ENCODE measurements at places on chromosomes 7 and 10. TPM values are rescaled to one million over a fixed set of nuclear protein-coding genes. Genes with fewer than 3 reads are reported as not detected.

- no peak for DNase-seq
Measured at GRCh38 chr7:7702826-7703225, 15.6 kb downstream of the RPA3 start.

DNA sequence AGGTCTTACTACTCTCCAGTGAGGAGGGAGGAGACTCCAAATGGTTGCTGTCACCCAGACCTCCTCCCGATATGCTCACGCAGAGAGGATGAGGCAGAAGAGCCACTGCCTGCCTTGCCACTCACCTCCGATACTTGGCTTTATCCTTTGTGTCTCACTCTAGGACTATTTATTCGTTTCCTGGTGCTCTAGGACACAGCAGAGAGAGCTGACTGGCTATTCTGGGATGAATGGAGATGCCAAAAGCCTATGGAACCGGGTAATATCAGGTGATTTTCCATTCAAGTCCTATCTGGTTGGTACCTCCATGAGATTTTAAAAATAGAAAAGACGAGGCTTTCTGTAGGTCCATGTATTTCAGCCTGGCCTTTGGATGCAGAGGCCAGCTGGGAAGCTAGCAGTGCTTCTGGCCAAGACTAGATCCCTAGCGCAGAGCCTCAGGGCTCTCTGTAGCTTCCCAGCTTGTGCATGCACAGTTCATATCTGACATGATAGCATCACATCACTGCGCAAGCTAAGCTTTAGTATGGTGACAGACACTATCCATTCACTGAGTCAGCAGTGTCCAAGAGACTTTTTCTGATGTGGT is 239.0 kb upstream of the ANKRD30A start:
- DNase-seq: no peak

DNA sequence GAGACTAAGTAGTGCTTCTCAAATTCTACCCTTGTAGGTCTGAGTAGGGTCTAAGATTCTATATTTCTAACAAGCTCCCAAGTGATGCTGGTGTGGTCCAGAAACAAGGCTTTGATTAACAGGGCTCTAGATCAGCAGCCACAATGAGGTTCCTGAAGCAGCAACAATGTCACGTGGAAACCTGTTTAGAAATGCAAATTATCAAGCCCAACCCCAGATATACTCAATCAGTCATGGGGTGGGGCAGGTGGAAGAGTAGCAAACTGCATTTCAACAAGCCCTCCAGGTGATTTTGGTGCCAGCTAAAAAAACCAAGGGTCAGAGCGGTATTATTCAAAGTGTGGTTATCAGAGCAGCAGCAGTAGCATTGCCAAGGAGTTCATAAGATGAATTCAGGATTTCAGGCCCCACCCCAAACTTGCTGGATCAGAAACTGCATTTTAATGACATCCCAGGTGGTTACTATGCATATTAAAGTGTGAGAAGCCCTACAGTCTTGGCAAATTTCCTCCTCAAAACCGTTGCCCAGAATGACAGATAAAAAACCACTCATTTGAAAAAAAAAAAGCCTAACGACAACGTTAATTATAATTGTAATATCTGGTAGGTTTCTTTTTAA is 199.2 kb downstream of the AHR start:
- DNase-seq: no peak

DNA sequence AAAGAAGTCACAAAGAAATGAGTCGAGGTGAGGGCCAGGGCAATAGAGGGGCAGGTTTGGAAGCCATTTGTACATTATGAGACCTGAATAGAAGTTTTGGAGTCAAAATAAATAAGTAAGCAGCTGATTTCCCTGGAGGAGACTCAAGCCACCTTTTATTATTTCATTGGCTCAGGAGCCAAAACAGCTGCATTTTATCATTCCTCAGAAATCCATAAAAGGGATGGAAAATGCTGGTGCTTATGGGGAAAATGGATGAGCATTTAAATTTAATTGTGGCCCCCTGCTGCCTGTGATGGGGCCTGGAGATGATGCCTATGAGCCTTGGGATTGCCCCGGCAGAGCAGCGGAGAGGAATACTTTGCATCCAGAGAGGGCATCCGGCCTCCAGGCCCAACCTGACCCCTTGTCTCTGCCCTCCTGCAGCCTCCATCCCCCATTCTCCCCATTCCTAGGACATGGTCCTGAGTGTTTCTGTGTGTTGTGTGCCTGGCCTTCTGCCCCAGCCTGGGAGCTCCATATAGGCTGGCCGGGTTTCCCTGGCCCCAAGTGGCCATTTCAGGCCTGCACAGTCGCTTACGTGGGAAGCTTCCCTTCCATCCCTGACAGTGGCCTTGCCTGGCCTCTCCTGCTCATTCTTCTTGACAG is 296.8 kb upstream of the ZMIZ1 start:
- no peak for DNase-seq

- DNase-seq: no peak
Measured at GRCh38 chr7:4077980-4078379, 604.1 kb upstream of the FOXK1 start.

DNA sequence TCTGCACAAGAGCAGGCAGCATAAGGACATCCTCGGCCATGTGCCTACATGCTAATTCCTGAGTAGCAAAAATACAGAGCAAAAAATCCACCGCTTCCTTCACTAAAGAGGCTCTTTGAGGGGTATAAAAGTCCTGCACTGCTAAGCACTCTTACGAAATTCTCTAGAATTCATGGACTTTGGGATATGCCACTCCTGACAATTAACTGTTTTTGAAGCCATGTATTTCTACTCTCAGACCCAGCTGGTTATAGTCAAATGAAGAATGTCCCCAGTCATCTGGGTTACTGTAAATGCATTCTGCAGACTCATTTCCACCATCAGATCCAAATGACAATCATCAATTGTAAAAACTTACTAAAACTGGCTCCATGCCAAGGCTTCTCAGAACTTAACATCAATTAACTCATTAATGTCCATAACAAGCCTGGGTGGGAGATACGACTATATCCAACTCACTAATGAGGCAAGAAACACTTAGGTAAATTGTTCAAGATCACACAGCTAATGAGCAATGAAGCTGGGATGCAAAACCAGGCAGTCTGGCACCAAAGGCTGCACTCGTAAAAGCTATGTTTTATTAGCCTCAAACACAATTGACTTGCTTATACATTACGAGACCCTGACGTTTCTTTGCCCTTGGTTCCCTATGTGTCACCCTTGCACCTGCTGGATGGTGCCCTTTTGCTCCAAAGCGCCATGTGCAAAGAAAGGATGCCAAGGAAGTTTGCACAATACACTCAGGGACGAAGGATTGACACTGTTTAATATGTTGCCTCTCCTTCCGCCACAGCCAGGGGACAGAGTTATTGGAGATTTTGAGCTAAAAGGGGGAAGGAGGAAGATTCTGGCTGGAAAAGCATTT is 250.4 kb downstream of the ELMO1 start:
- peak; percentile 11 for DNase-seq

DNA sequence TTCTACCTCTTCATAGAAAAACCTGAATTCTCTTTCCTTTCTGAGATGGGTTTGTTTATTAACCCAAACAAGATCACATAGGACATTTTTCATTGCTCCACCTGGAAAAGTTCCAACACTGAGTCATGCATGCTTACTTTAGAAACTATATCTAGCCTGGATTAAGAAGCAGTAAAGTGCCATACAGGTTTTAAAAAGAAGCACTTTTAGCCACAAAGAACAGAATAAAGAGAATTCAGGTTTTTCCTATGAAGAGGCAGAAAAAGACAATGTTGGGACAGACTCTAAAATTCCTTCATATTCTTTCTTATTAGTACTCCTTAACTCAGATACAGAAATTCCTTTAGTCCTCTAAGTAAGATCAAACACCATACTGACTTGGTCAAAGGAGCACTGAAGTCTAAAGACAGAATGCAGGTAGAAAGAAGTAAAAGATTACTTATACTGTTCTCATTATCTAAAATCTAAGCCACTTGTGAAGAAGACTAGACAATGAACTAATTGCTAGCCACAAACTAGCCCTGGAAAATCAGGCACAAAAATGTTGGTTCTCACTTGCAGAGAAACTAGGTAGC is 241.3 kb downstream of the ANK3 start:
- DNase-seq: peak; percentile 77

DNA sequence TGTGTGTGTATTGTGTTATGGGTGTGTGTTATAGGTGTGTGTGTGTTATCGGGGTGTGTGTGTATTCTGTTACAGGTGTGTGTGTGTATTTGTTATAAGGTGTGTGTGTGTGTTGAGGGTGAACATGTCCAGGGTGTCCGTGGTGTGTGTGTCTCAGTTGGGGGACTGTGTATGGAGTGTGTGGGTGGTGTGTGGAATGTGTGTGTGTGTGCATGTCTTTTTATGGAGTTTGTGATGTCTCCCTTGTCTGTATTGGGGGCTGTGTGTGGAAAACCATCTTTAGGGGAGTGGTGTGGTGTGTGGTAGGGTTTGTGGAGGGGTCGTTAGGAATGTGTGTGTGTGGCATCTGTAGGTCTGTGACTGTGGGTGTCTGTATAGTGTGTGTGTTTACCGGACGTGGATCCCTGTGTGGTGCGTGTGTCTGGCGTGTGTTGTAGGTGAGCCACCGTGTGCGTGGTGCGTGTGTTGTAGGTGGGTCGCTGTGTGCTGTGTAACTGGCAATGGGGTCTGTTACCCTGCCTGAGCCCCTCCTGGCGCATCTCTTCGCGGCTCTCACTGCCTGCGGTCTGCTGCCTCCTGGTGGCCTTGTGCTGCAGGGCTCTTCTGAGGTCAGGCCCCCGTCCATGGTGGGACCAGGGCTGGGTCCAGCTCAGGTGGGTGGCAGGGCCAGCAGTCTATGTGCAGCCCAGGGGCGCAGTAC is 61.7 kb downstream of the PALD1 start:
- peak; percentile 56 for DNase-seq

GRCh38 chr7:28173531-28173930 is 7.1 kb downstream of the JAZF1 start:
- DNase-seq: no peak

GRCh38 chr10:96683710-96684109 is 36.6 kb downstream of the PIK3AP1 start:
- peak; percentile 34 for DNase-seq

- DNase-seq: no peak
Measured at GRCh38 chr7:8592167-8592566, 158.8 kb downstream of the NXPH1 start.

DNA sequence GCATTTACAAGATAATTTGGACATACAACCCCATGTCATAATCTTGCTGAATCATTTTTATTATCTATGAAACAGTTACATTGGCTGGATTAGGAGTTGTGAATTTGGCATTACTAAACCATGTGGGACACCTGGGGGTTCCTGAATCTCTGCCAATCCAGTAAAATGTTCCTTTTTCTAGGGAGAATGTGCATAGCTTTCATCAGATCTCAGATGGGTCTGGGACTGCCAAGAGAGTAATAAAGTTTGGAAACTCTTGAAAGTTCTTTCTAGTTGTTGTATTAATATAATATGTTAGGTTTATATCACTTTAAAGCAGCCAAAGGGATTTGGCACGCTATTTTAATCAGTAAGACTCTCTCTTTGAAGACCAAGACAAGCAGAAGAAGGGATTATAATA is 62.7 kb downstream of the SEMA3E start:
- DNase-seq: no peak

GRCh38 chr7:29330136-29330535 is 135.6 kb downstream of the CHN2 start:
- DNase-seq: no peak

DNA sequence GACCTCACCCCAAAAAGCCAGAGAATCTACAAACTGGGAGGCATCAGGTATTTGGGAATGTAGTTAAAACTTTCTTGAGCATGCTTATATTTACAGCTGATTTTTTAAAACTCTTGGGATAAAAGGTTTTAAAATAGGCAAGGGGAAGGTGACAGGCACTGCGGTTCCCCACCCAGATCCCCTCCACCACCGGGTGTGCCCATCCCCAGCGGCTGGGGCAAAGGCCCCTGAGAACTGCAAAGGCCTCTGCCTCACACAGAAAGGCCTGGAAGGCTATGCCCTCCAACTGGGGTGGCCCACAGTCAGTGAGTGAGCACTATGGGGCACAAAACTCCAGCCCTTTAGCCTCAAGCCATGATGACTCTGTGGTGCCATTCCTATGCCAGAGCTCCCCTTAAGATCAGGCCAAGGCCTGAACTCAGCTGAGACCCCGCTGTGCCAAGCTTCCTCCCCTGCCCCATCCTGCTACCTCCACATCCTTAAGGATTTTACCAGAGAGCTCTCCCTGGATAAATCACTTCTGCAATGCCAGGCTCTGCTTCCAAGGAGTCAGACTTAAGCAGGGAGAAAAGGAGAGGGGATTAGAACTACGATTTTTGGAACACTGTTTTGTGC is 299.1 kb downstream of the GRID1 start:
- DNase-seq: no peak

DNA sequence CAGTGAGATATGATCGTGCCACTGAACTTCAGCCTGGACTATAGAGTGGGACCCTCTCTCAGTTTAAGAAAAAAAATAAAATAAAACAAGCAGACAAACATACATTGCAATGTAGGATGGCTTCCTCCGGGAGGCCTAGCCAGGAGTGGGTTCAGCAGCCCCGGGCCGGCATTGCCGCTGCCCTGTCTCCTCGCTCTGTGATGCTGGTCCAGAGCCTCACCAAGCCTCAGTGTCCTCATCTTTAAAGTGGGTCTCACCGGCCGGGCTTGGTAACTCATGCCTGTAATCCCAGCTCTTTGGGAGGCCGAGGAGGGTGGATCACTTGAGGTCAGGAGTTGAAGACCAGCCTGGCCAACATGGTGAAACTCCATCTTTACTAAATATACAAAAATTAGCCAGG is 71.6 kb downstream of the PTPRE start:
- DNase-seq: no peak

CLDN4 gene
- not detected for total RNA-seq

ACTL6B gene
- not detected for total RNA-seq

CYP3A7 gene
- not detected for total RNA-seq

TRIM50 gene
- total RNA-seq: not detected

HOXA3 gene
- 2.4 TPM for total RNA-seq

LIPJ gene
- total RNA-seq: not detected

GNAI1 gene
- total RNA-seq: 13.9 TPM

FAM221A gene
- 8.1 TPM for total RNA-seq

EGR2 gene
- total RNA-seq: under 0.01 TPM

NME8 gene
- not detected for total RNA-seq

CPA4 gene
- under 0.01 TPM for total RNA-seq

STEAP1B gene
- total RNA-seq: 2.2 TPM

AGAP6 gene
- 2.2 TPM for total RNA-seq

SLC13A1 gene
- not detected for total RNA-seq

MET gene
- 49.3 TPM for total RNA-seq

CYP2C18 gene
- not detected for total RNA-seq
